ENCODE measurements at places on chromosomes 16 and 17. TPM values are rescaled to one million over a fixed set of nuclear protein-coding genes. Genes with fewer than 3 reads are reported as not detected.

DNA sequence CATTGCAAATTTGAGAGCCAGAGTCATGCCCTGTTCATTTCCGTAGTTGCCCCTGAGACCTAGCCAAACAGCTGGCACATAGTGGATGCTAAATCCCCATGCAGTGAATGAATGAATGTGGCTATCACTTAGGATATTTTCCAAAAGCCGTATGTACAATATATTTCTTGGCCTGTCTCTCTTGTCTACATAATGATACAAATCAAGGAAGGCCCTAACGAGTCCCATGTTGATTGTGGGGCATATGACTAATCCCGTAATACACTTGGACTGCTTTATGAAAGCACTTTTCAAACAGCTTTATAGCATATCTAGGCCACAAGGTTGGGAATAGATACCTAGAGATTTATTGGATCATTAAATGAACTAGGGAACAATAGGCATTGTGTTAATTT, 478.0 kb downstream of the SLC39A11 start:
- H3K4me3 ChIP-seq = no peak overlapping the region
- no peak for DNase-seq
- no peaks in the 10 kb centered on the region for H3K27me3 ChIP-seq

GRCh38 chr17:73998249-73998648, 205.2 kb upstream of the RPL38 start:
- H3K4me1 ChIP-seq = no peaks in the 10 kb centered on the region
- H3K4me3 ChIP-seq = no peak overlapping the region
- H3K27ac ChIP-seq = no peak overlapping the region
- H3K36me3 ChIP-seq = no peaks in the 10 kb centered on the region

- H3K4me1 ChIP-seq = peaks cover 8% of the 10 kb centered on the region
- H3K36me3 ChIP-seq = no peaks in the 10 kb centered on the region
- no peak overlapping the region for H3K4me3 ChIP-seq
- peak; percentile 50 for DNase-seq
- H3K27me3 ChIP-seq = no peaks in the 10 kb centered on the region
These were observed 212.7 kb downstream of the MRTFB start for GRCh38 chr16:14283786-14284185.

- no peaks in the 10 kb centered on the region for H3K27me3 ChIP-seq
- H3K4me3 ChIP-seq = no peak within 1 kb of the TSS
- no peak within 1 kb of the TSS for H3K27ac ChIP-seq
- no peak for DNase-seq
- no peaks in the 10 kb centered on the region for H3K4me1 ChIP-seq
These were observed at the start of gene SLC12A3 for GRCh38 chr16:56864960-56865359. Gene SLC12A3, plus strand, starts transcription at chr16:56865207. Its CDS starts 29 bp downstream, at chr16:56865236.

GRCh38 chr16:69494991-69495392, 70.6 kb downstream of the CYB5B start:
- no peak overlapping the region for H3K27ac ChIP-seq
- no peak overlapping the region for H3K4me3 ChIP-seq
- no peak for DNase-seq
- H3K4me1 ChIP-seq = no peaks in the 10 kb centered on the region
- no peaks in the 10 kb centered on the region for H3K36me3 ChIP-seq
- H3K27me3 ChIP-seq = no peaks in the 10 kb centered on the region

DNA sequence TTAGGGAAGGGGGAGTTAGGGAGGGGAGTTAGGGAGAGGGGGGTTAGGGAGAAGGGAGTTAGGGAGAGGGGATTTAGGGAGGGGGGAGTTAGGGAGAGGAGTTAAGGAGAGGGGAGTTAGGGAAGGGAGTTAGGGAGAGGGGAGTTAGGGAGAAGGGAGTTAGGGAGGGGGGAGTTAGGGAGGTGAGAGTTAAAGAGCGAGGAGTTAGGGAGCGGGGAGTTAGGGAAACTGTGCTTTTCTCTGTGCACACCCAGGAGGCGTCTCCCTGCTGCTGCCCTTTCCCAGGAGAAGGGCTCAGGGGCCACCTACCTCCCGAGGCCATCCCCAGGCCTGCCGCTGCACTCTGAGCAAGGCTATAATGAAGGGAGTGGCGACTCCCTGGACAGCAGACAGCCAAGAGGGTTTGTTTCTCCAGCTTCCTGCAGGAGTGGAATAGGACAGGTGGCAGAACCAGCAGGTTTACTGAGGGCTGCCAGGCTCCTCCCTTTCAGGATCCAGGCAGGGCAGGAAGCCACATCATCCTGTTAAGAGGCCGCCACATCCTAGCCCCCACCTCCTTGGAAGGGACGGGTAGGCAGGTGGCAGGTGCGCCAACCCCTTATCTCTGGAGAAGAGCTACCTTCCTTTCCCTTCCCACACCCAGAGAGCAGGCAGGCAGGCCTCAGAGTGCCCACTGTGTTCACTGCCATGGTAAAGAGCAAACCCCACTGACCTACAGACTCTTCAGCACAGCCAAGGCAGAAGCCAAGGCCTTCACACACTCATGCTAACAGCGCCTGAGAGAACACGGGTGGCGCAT, 4.3 kb downstream of the CANT1 start:
- H3K4me3 ChIP-seq = no peak overlapping the region
- H3K27me3 ChIP-seq = no peaks in the 10 kb centered on the region
- peaks cover 23% of the 10 kb centered on the region for H3K4me1 ChIP-seq
- no peaks in the 10 kb centered on the region for H3K36me3 ChIP-seq
- no peak for DNase-seq

- H3K4me1 ChIP-seq = no peaks in the 10 kb centered on the region
- no peak overlapping the region for H3K4me3 ChIP-seq
- H3K36me3 ChIP-seq = no peaks in the 10 kb centered on the region
- no peak overlapping the region for H3K27ac ChIP-seq
These were observed 88.4 kb downstream of the SPACA3 start for GRCh38 chr17:33080091-33080490.

- DNase-seq = no peak
- peaks cover 100% of the 10 kb centered on the region for H3K27me3 ChIP-seq
- no peak overlapping the region for H3K4me3 ChIP-seq
- no peaks in the 10 kb centered on the region for H3K36me3 ChIP-seq
These were observed 652 bp downstream of the PRAC2 start for GRCh38 chr17:48723423-48724250.

DNA sequence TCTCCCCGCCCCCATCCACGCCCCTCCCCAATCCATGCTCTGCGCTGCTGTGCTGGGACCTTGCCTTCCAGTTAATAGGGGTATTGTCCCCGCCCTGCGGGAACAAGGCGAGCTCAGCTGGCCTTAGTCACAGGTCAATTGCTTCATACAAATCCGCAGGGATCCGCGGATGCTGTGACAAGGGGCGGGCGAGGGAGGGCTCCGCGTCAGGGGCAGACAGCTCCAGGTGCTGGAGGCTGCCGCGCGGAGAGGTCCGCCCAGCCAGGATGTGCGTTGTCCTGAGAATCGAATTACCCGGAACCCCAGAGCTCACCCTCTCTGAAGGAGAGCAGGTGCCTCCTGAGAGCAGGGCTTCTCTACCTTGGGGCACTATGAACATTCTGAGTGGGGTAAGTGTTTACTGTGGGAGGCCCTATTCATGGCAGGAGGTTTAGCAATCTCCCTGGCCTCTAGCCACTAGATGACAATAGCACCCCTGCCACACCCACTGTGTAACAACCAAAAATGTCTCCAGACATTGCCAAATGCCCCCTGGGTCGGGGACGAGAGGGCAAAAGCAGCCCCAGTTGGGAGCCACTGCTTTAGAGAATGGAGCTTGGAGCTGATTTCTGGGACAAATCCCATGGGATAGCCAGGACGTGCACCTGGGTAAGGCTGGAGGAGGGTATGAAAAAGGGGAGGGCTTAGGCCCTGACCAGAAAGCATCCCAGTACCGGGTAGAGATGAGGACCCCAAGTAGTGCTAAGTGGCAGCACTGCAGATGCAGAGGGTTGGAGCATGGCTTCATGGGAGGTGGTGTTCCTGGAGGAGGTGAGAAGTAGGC, 138.2 kb downstream of the CYLD start:
- H3K27me3 ChIP-seq = peaks cover 4% of the 10 kb centered on the region
- H3K4me3 ChIP-seq = no peak overlapping the region
- H3K27ac ChIP-seq = no peak overlapping the region
- no peaks in the 10 kb centered on the region for H3K4me1 ChIP-seq

GRCh38 chr17:43540821-43541674, 5.1 kb downstream of the ETV4 start:
- DNase-seq = no peak
- peaks cover 10% of the 10 kb centered on the region for H3K4me1 ChIP-seq
- no peak overlapping the region for H3K27ac ChIP-seq
- H3K36me3 ChIP-seq = no peaks in the 10 kb centered on the region
- no peaks in the 10 kb centered on the region for H3K27me3 ChIP-seq

DNA sequence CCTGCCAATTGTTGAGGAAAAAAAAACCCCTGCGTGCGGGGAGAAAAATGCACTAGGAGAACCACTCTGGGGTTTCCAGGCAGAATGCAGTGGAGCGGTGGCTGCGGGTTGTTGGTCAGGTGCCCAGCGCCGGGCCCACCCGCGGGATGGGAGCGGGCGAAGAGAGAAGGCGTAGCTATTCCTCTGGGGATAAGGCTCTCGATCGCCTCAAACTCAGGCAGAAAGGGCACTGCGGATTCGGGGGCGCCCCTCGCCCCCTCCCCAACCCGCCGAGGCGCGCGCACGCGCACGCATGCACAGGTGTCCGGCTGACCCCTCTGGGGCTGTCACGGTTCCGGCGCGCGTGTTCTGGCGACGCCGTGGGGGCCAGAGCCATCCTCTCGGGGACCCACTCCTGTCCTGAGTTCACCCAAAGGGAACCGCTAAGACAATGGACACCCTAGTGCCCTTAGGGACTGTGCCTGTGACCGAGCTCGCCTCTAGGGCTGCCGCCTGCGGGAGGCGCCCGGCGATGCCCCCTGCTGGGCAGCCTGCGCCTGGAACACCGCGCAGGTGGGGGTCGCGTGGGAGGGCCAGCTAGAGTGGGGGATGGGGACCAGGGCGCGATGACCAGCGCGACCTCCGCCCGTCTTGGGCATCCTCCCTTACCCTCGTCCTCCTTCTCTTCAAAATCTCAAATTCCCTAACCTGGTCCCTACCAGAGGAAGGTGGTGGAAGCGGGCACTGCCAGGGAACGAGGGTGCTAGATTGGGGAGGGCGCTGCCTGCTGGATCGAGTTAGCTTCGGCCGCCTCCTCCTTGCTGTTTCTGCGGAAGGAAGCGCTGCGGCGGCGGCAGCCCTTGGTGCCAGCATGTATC, 14.4 kb upstream of the CBX8 start:
- H3K27me3 ChIP-seq = peaks cover 87% of the 10 kb centered on the region
- H3K4me3 ChIP-seq = no peak overlapping the region
- no peak for DNase-seq
- H3K4me1 ChIP-seq = peaks cover 10% of the 10 kb centered on the region
- H3K27ac ChIP-seq = no peak overlapping the region

DNA sequence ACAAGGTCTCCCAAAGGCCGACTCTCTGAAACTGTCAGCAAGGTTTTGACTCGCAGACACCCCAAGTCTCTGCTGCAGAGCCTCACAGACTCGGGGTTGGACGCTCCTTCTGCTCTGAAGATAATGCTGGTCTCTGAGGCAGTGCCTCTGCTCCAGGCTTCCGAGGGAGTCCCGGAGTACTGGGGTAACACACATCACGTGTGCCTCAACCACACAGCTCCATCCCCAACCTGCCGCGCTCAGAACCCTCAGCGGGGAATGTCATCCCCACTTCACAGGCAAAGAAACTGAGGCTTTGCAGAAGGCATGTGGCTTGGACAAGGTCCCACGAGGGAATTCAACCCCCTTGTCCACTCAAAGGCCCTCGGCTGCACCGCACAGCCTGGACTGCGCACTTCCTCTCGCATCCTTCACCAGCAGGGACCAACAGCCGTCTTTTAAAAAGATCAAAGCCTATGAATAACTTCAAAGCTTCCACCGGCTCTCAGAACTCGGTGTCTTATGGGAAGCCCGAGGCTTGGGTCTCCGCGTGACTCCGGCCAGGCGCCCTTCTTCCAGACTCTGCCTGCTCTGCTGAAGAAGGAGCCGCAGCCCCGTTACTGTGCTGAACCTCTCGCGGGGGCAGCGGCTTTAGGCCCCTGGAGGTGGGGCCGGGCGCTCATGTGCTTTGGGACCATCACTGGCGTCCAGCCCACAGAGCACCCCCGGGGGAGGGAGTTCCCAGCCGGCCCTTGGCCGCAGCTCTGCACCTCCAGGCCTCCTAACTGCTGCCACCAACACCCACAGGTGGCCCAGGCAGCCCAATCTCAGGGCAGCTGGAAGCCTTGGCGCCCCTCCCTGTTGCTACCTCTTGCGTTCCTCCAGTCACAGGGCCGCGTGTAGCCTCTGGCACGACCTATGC, 2.2 kb downstream of the TMEM204 start:
- H3K27ac ChIP-seq = peak overlapping the region; percentile 83
- no peak overlapping the region for H3K4me3 ChIP-seq
- no peak for DNase-seq
- H3K36me3 ChIP-seq = peaks cover 22% of the 10 kb centered on the region
- no peaks in the 10 kb centered on the region for H3K27me3 ChIP-seq

GRCh38 chr17:44280392-44280937, 12.5 kb upstream of the SLC4A1 start:
- H3K4me1 ChIP-seq = peaks cover 20% of the 10 kb centered on the region
- peak overlapping the region; percentile 96 for H3K27ac ChIP-seq
- H3K4me3 ChIP-seq = no peak overlapping the region
- no peak for DNase-seq
- no peaks in the 10 kb centered on the region for H3K36me3 ChIP-seq

DNA sequence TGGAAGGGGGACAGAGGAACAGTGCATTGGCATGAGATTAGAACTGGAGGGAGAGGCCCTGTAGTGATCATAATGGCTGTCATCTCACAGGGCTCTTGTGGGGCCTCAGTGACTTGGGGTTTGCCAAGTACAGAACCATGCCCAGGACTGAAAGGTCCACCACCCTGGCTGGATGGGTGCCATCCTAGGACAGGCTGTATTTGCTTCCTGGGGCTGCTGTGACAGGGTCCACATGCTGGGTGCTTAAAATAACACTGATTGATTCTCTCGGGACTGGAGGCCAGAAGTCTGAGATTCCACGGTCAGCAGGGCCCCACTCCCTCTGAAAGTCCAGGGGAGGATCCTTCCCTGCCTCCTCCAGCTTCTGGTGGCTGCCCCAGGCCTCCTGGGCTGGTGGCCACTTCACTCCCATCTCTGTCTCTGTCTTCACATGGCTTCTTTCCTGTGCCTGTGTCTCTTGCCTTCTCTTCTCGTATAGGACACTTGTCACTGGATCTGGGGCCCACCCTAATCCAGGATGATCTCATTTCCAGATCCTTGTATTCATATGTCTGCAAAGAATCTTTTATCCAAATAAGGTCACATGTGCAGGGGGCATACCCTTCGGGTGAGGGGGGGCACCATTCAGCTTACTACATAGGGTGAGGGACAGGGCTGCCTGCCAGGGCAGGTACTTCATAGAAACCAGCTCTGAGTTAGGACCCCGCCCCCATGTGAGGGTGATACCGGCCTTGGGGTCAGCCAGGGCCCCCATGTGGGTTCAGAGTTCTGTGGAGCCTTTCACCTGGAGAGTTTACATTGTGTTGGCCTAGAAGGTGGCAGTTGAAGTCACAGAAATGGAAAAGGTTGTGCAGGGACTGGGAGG, 52.6 kb downstream of the USP22 start:
- H3K27ac ChIP-seq = no peak overlapping the region
- peaks cover 6% of the 10 kb centered on the region for H3K4me1 ChIP-seq
- H3K4me3 ChIP-seq = no peak overlapping the region
- no peaks in the 10 kb centered on the region for H3K27me3 ChIP-seq
- DNase-seq = peak; percentile 28

- H3K36me3 ChIP-seq = no peaks in the 10 kb centered on the region
- peak; percentile 74 for DNase-seq
- H3K27me3 ChIP-seq = peaks cover 5% of the 10 kb centered on the region
- peaks cover 50% of the 10 kb centered on the region for H3K4me1 ChIP-seq
These were observed 507 bp downstream of the FHOD1 start for GRCh38 chr16:67246756-67247191.

Gene GFER
- polyA plus RNA-seq = 60.8 TPM

Gene TERB1
- polyA plus RNA-seq = not detected

Gene RMI2
- polyA plus RNA-seq = 1.3 TPM

Gene NUPR1
- polyA plus RNA-seq = 123 TPM

Gene RGS11
- 34.9 TPM for polyA plus RNA-seq

Gene ULK2
- 9.5 TPM for polyA plus RNA-seq

Gene TADA2A
- 8.8 TPM for polyA plus RNA-seq
